ENCODE measurements at places on chromosomes 3 and 15.

DNA sequence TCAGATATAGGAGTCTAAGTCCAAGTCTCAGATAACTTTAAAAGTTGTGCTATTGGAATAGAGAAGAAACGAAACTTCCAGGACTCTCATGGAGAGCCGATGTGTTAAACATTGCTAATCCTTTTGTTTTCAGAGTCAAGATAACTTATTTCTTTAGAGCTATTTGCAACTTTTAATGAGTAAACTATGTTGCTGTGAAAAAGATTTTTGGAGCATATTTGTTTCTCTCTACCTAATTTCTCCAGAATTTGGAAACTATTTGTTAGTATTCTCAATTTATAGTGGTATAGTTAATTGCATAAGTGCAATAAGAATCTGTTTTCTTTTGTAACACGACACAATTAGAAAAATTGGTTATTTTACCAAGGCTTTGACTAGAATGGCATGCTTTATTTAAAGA, 588.9 kb downstream of the NTRK3 start:
- DNase-seq: no peak

DNA sequence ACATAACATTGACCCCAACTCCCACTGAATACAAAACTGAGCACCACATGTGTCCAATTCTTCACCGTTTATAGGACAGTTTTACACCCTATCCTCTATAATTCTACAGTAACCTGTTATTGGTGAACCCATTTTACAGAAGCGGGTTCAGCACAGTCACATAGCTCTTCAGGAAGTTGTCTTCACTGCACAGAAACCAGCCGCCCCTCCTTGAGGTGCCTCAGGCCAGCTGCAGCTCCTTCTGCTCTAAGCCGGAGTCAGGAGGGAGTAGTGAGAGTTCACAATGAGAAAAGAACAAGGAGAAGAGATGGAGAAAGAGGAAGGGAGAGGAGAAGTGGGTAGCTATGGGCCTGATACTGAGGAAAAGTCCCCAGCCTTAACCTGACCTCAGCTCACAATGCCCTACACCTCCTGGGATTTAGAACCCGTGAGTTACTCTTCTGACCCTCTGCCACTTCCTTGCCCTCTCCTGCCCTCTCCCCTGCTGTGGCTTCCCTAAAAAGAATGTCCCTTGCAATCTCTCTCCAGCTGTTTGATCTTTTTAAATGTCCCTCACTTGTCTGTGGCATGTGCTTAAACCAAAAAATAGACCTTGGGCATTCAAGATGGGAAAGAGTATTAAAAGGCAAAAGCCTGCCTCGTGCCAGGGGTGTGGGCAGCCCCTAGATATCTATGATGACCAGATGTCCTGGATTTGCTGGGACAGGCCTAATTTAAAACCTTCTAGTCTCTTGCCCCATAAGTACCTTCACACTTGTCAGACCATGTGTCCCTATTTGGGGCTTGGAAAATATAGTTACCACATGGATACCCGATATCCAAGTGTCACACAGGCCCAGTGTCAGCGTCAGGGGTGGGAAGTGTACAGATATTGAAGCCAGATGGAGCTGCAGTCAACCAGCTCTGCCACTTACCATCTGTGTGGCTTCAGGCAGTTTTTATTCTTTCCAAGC, 71.3 kb upstream of the HES1 start:
- no peak for DNase-seq

- DNase-seq: no peak
Measured at GRCh38 chr3:144358191-144358590, 386.6 kb downstream of the DIPK2A start.

- DNase-seq: no peak
Measured at GRCh38 chr15:89593018-89593417, 17.7 kb downstream of the TICRR start.

GRCh38 chr3:33900809-33901505, 102.5 kb downstream of the PDCD6IP start:
- DNase-seq: no peak

Measured in NCI-H526 treated with DMSO at 0.1 percent for 48 hours (cell line).